ENCODE measurements at places on chromosomes 5 and 9. TPM values are rescaled to one million over a fixed set of nuclear protein-coding genes. Genes with fewer than 3 reads are reported as not detected.

The STC2 gene
- total RNA-seq, result 0.59 TPM

The GRAMD2B gene
- 10.6 TPM for total RNA-seq

The IFNA13 gene
- total RNA-seq, result not detected

The C9 gene
- not detected for total RNA-seq

The FRRS1L gene
- total RNA-seq, result not detected

DNA sequence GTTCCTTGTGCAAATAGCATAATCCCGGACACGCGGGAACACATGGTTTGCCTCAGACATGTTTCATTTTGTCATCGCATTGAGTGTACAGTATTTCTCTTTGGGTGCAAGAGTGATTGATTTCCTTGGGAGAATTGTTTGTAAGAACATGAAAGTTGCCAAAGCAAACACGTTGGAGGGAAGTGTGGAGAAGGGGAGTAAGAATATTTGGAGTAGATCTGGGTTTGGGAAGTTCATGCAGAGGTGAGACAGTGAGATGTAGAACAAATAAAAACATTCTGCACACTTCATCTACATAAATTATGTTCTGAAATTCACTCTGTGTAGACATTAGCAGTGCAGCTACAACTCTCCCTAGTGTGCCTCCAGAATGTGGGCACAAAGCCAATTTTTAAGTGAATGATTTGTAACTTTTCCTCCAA, 24.0 kb downstream of the FOXD1 start:
- no peak for DNase-seq
- H3K4me3 ChIP-seq, result no peak overlapping the region
- H3K27me3 ChIP-seq, result peaks cover 71% of the 10 kb centered on the region
- H3K27ac ChIP-seq, result no peak overlapping the region
- H3K36me3 ChIP-seq, result peaks cover 6% of the 10 kb centered on the region

DNA sequence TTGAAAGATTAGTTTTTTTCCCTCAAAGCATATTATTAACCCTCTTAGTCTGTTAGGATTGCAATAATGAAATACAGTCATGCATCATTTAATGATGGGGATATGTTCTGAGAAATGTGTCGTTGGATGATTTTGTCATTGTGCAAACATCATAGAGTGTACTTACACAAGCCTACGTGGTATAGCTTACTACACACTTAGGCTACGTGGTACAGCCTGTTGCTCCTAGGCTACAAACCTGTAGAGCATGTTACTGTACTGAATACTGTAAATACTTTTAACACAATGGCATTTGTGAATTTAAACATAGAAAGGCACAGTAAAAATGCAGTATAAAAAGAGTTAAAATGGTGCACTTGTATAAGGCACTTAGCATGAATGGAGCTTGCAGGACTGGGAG, 132.7 kb downstream of the PDE8B start:
- no peak overlapping the region for H3K4me3 ChIP-seq
- no peaks in the 10 kb centered on the region for H3K4me1 ChIP-seq
- no peak overlapping the region for H3K27ac ChIP-seq
- H3K36me3 ChIP-seq, result no peaks in the 10 kb centered on the region
- no peaks in the 10 kb centered on the region for H3K27me3 ChIP-seq
- no peak for DNase-seq

DNA sequence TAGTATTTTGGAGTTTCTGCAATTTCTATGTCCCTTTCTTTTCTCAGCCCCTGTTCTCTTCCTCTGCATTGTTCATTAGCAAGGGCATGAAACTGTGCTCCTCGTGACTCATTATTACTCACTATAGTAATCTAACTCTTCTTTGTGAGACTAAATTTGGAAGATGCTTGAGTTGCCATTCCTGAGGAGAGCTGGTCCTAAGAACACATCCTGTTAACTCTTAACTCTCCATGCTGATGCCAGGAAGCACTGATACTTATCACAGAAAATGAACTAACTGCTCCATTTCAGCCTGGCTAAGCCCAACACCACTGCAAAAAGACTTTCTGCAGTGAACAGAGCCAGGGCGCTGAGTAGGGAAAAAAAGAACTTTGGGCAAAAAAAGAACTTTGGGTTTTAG, 10.6 kb upstream of the CSNK1A1 start:
- H3K4me3 ChIP-seq, result no peak overlapping the region
- H3K4me1 ChIP-seq, result no peaks in the 10 kb centered on the region
- H3K36me3 ChIP-seq, result no peaks in the 10 kb centered on the region
- DNase-seq, result no peak

DNA sequence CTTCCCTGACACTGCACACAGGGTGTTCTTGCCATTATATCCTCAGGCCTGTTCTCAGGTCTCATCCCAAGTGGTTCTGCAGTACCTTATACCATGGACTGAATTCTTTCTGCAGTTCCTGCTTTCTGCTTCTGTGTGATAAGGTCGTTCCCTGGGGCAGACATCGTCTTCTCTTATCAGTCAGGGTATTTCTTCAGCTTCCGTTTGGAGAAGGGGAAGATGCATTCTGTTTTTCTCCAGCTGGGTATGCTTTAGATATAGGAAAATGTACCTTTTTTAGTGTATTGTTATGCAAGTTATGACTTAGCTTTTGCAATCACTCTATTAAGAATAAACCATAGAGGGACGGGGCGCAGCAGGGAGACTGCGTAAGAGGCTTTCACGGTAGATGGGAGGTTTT, 31.1 kb downstream of the RALGPS1 start:
- H3K27ac ChIP-seq, result no peak overlapping the region
- H3K4me1 ChIP-seq, result peaks cover 2% of the 10 kb centered on the region
- no peak for DNase-seq
- H3K4me3 ChIP-seq, result no peak overlapping the region
- no peaks in the 10 kb centered on the region for H3K36me3 ChIP-seq

DNA sequence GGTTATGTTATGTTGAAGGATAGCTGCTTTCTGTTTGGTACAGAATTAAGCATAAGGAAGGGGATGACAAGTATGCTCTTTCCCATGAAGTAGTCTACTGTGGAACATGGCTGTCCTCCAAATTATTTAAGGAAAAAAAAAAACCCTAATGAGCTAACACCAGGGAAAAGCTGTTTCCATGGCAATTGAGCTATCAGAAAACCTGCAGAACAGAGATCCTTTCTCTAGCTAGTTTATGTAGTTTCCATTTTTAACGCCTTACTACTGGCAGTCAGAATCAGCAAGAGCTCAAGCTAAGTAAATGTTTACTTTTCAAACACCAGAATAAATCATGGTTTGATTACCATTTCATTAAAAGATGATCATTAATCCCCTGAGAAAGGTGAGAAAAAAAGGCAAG, 287.4 kb upstream of the TARS1 start:
- no peaks in the 10 kb centered on the region for H3K4me1 ChIP-seq
- H3K27me3 ChIP-seq, result no peaks in the 10 kb centered on the region
- no peaks in the 10 kb centered on the region for H3K36me3 ChIP-seq
- H3K27ac ChIP-seq, result no peak overlapping the region
- DNase-seq, result no peak

DNA sequence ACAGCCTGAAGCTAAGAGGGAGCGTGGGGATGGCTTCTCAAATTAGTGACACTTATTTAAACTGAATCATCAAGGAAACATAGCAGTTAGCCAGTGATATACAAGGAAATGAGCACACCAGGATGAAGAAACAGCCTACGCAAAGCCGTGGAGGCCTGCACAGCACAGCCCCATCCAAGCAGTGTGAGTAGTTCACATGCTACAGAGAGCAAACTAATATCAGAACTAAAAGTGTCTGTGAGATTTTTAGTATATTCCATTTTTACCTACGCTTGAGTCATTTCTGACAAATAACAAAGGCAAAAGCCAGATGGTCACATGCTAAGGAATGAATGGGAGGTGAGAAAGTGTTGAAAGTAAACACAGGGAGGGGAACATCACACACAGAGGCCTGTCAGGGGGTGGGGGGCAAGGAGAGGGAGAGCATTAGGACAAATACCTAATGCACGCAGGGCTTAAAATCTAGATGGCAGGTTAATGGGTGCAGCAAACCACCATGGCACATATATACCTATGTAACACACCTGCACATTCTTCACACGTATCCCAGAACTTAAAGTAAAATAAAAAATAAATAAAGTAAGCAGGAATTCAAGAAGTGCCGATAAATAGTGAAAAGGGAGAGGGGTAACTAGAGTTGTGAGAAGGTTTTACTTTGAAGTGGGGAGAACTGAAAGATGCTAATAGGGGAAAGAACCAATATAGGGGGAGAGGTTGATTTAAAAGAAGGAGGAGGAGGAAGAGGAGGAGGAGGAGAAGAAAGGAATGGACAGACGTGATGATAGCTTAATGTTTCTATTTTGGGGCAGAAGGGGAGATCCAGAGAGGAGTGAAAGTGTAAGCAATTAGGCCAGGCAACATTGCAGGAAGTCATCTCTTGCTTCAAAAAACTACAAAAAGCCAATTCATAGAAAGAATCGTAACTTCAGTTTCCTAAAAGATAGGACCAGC, 100.9 kb upstream of the PTGER4 start:
- H3K4me1 ChIP-seq, result peaks cover 19% of the 10 kb centered on the region
- peak overlapping the region; percentile 79 for H3K4me3 ChIP-seq
- DNase-seq, result no peak
- H3K27ac ChIP-seq, result peak overlapping the region; percentile 69
- H3K27me3 ChIP-seq, result no peaks in the 10 kb centered on the region

- H3K4me1 ChIP-seq, result no peaks in the 10 kb centered on the region
- no peak for DNase-seq
- peaks cover 15% of the 10 kb centered on the region for H3K27me3 ChIP-seq
- H3K4me3 ChIP-seq, result no peak overlapping the region
- H3K36me3 ChIP-seq, result no peaks in the 10 kb centered on the region
- no peak overlapping the region for H3K27ac ChIP-seq
Observed at GRCh38 chr9:68476847-68477246, 63.8 kb downstream of the TMEM252 start.

DNA sequence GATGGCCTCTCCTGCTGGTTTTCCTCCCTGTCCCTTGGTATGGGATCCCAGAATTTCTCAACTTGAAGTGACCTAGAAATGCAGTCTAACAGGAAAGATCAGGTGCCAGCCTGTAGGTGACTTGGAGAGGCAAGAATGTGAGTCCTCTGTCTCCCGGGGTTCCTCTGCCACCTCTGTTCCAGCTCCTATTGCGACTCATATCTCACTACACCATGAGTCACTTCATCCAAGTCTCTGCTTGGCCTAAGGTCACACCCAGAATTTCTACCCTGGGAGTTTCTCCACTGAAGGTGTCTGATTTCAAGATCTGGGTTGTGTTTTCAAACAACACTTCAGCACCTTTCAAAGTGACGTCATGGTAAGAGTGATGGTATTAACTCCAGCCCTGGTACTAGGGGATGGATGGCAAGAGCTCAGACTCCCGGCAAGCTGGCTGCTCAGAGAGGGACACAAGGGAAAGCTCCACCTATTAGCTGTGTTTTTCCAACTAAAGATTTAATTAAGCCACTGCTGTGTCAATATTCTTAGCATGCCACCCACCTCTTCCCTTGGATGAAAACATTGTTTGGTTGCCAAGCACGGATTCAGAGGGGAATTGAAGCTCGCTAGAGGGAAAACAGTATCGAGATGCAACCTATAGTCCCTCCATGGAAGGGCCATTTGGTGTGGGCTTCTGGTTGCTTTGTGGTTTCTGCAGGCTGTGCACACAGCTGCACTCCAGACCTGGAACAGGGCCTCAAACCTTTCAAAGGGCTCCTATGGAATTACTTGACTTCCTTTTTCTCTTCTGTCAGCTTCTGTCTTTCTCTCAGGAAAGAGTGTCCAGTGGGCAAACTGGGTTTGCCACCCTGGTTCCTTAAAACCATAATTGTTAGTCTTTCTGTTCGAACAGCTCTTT, 205.7 kb downstream of the GAS1 start:
- no peaks in the 10 kb centered on the region for H3K36me3 ChIP-seq
- peaks cover 32% of the 10 kb centered on the region for H3K27me3 ChIP-seq
- H3K4me3 ChIP-seq, result no peak overlapping the region
- no peak overlapping the region for H3K27ac ChIP-seq

GRCh38 chr5:96614110-96614691, 48.0 kb upstream of the CAST start:
- H3K4me3 ChIP-seq, result no peak overlapping the region
- peaks cover 21% of the 10 kb centered on the region for H3K27me3 ChIP-seq
- peak overlapping the region; percentile 77 for H3K27ac ChIP-seq
- no peaks in the 10 kb centered on the region for H3K36me3 ChIP-seq

GRCh38 chr9:133474215-133474614, 4.7 kb downstream of the SLC2A6 start:
- H3K4me1 ChIP-seq, result peaks cover 7% of the 10 kb centered on the region
- H3K27ac ChIP-seq, result no peak overlapping the region
- DNase-seq, result no peak
- H3K36me3 ChIP-seq, result no peaks in the 10 kb centered on the region
- no peak overlapping the region for H3K4me3 ChIP-seq

GRCh38 chr5:177445052-177445916, 1.3 kb upstream of the PRR7 start:
- DNase-seq, result no peak
- H3K36me3 ChIP-seq, result no peaks in the 10 kb centered on the region
- no peaks in the 10 kb centered on the region for H3K27me3 ChIP-seq
- H3K4me3 ChIP-seq, result peak overlapping the region; percentile 64
- no peak overlapping the region for H3K27ac ChIP-seq

GRCh38 chr5:3124410-3124809, 372.9 kb upstream of the IRX2 start:
- no peak overlapping the region for H3K4me3 ChIP-seq
- H3K27ac ChIP-seq, result no peak overlapping the region
- no peaks in the 10 kb centered on the region for H3K36me3 ChIP-seq
- peaks cover 2% of the 10 kb centered on the region for H3K27me3 ChIP-seq
- no peak for DNase-seq

DNA sequence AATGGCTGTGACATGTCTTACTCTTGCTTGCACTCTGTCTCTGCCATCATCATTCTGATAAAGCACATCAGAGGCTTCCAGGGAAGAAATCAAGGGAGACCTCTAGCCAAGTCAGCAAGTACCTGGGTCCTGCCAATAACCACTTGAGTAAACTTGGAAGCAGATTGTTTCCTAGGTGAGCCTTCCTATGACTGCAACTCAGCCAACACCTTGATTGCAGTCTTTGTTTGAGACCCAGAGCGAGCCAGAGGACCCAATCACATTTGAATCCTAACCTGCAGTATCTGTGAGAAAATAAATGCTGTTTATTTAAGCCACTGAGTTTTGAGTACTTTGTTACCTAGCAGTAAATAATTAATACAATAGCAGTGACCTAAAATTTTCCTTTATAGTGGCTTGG, 356.8 kb upstream of the CHD1 start:
- no peaks in the 10 kb centered on the region for H3K27me3 ChIP-seq
- H3K27ac ChIP-seq, result no peak overlapping the region
- no peak for DNase-seq
- H3K4me1 ChIP-seq, result no peaks in the 10 kb centered on the region
- H3K4me3 ChIP-seq, result no peak overlapping the region

DNA sequence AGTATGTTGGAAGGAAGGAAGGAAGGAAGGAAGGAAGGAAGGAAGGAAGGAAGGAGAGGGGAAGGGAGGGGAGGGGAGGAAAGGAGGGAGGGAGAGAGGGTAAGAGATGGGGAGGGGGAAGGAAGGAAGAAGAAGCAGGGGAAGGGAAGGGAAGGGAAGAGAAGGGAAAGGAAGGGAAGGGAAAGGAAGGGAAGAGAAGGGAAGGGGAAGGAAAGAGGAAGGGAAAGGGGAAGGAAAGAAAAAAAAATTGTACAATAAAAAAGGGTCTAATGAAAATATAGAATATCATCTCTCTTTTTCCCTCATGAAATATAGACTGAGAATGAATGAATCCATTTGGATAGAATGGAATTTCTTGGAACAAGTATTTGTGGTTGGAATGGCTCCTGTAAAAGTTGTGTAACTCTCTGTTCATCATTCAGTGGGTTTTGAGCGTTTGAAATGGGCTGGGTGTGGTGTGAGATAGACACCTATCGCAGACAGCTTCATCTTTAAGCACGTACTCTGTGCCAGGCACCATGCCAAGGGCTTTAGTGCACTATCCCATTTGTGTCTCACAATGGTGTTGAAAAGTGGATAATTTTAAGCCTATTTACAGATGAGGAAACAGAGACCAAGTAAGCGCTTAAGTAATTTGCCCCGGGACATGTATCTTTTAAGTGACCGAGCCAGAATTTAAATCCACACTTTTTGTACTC, 11.6 kb upstream of the PAPPA start:
- no peaks in the 10 kb centered on the region for H3K36me3 ChIP-seq
- H3K4me3 ChIP-seq, result no peak overlapping the region
- no peaks in the 10 kb centered on the region for H3K27me3 ChIP-seq
- no peak for DNase-seq

Measured in natural killer cell treated with Interleukin-12 subunit alpha and Interleukin-12 subunit beta and Interleukin-15 and Interleukin-18, amount 100 ng/mL, for 72 hours (primary cell).